ENCODE measurements at places on chromosomes 3 and 15. TPM values are rescaled to one million over a fixed set of nuclear protein-coding genes. Genes with fewer than 3 reads are reported as not detected.

- DNase-seq: no peak
Measured at GRCh38 chr15:61661791-61662190, 398.5 kb downstream of the VPS13C start.

- peak; percentile 44 for DNase-seq
Measured at GRCh38 chr3:128426128-128426921, 40.4 kb downstream of the DNAJB8 start.

DNA sequence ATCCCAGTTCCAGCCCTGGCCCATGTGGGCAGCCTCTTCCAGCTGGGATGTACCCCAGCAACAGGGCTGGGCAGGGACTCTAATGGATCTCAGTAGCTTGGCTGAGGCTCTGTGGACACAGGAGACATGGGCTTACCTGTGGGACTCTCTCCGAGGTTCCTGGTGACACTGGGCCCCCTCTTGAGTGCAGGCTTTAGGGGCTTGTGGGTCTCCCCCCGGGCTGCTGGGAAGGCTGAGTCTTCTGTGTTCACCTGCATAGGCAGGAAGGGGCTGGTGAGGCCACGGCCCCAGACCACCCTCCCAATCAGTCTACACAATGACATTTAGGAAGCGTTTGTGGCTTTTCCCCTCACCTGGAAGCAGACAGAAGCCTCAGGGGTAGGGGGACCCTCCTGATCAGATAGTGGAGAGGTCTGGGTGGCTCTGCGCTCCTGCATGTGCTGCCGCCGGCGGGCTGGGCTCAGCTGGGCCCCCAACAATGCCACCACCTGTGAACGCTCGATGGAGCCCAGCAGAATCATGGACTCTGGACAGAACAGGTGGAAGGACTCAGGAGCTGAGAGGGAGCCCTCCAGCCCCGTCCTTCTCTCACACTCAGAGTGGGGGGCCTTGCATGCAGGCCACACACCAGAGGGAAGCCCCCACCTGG is 8.4 kb downstream of the CLCN2 start:
- DNase-seq: no peak

DNA sequence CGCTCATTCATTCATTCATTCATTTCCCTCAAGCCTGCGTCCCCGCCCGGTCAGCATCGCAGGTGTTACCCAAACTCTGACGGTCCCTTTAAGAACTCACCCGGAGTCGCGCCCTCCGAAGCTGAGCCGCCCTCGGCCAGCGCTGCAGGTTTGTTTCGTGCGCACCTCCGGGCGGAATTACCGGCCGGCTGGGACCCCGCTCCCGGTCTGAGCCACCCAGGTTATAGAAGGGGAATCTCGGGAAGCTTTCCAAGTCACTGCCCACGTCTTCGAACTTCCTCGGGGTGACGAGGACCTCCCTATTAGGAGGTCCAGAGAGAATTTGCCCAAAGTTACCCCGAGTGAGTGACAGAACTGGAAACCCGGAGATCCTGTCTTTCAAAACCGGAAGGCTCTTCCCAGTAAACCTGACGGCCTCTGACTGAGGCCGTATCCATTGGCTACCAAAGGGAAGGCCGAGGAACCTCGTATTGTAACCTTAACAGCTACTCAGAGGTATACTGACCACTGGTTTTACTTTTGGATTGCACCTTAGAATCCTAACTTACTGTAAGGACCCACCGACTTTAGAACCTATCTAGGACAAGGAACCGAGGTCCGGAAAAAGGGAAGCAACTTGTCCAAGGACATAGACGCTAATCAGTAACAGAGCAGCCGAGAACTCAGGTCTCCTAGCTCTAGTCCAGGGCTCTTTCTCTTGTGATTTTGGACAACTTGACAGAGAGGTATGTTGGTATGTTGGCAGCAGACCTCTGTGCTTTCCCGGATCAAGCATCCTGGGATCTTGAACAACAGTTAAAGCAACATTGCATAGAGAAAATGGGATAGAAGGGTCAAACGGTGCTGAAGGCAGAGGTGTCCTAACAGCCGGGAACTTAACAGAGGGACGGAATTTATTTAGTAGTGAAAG is 788 bp upstream of the DLG1 start:
- peak; percentile 30 for DNase-seq

GRCh38 chr3:156751461-156752025 is 74.6 kb upstream of the LEKR1 start:
- no peak for DNase-seq

DNA sequence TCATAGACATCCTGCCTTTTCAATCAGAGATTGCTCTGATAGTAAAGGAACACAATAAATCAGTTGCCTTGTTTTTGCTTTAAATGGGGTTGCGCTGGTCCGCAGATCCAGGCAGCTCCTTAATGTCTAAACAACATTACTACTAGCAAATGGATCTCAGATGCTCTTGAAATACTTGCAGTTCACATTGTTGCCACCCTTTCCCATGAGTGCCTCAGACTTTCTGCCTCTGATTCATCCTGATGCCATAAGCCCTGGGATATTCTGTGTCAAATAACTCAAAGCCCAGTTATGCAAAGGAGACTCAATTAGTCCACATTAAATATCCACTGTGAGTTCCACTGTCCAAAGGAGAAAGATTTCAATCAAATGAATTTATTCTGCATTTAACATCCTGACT is 196.7 kb downstream of the PLCH1 start:
- no peak for DNase-seq

DNA sequence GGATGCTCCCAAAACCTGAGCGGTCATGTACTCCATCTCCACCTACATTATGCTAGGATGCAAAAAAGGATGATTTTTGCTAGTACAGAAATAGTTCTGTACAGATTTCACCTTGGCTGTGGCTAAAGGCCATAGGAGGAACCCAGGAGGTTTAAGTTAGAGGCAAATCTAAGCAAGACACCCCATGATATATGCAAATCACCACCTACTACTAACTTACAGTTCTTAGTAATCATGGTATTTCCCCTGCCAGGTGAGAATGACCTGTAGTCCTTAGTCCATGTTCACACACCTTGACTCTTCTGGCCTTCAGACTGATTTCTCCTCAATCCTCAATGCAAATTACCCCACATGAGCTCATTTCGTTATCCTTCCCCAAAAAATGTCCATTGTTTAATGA is 154.2 kb downstream of the IMPG2 start:
- DNase-seq: no peak

DNA sequence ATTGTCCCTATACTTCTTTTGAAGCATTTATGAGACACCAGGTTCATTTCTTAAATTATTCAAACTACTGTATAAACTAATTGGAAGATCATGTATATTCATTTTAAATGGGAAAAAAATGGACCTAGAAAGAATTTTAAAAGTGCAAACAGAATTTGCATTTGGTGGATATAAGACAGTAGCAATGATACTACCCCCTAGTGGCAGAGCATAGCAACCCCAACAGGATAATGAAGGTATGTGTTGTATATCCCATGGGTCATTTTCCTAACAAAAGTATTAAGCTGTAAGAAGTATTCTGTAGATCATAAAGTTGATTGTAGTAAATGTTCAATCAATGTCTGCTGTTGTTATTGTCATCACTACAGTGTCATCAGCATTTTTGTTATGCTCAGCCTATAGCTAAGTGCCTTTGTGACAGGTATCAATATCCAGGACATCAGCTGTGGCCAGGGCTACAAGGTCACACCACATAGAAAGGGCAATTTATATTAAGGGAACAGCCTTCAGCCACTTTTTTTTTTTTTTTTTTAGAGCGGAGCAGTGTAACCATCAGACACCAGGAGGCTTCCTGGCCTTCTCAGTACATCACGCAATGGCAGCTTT is 175.8 kb downstream of the FOXB1 start:
- peak; percentile 42 for DNase-seq

GRCh38 chr3:135739779-135740178 is 225.7 kb upstream of the PPP2R3A start:
- no peak for DNase-seq

- DNase-seq: no peak
Measured at GRCh38 chr15:41987925-41988275, 15.5 kb upstream of the EHD4 start.

GRCh38 chr3:12773710-12774086 is 14.6 kb upstream of the TMEM40 start:
- no peak for DNase-seq

- no peak for DNase-seq
Measured at GRCh38 chr3:24548278-24548677, 53.6 kb upstream of the THRB start.

- DNase-seq: no peak
Measured at GRCh38 chr3:191894406-191894805, 433.4 kb downstream of the PYDC2 start.

GRCh38 chr15:69288531-69289341 is 10.0 kb upstream of the PAQR5 start:
- DNase-seq: no peak

DNA sequence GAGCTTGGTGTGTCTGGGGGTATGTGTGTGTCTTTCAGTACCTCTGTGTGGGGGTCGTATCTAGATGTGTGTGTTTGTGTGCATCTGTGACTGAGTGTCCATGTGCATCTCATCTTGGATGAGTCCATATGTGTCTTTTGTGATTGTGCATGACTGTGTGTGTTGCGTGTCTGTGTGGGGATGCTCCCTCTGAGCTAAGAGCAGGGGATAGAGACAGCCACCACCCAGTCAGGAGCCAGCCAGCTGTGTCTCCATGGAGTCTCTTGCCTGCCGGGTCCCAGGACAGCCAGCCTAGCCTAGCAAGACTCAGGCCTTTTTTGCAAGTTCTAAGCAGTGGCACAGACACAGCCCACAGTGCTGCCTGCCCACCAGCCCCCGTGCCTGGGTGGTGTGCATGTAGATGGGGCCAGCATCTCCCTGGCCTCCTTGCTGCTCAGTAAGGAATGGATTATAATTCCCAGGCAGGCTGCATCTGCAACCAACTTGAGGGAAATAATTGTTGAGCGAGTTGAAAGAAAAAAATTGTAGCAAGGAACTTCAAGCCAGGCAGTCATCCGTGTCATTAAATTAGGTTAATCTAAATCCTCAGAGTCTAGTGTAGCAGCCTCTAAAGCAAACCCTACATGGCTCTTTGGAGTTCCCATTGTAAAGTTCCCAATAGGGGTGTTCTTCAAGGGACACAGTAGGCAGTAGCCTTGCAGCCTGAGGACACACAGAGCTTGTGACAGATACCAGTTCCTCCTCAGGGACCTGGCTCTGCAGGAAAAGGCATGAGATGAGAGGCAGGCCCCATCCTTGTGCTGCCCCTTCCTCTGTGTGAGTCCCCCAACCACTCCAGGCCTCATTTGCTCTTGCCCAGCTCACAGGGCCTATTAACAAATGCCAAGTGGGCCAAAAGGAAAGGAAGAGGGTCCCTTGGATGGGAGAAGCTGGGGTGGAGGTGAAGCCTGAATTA is 35.9 kb upstream of the MRPS22 start:
- DNase-seq: no peak

- DNase-seq: no peak
Measured at GRCh38 chr15:81950841-81951414, 94.9 kb downstream of the MEX3B start.

Gene IMPG2
- 0.37 TPM for total RNA-seq

Gene HACD2
- 24.3 TPM for total RNA-seq

Gene KCNMB3
- 0.60 TPM for total RNA-seq

Gene PCLAF
- 121 TPM for total RNA-seq

DNA sequence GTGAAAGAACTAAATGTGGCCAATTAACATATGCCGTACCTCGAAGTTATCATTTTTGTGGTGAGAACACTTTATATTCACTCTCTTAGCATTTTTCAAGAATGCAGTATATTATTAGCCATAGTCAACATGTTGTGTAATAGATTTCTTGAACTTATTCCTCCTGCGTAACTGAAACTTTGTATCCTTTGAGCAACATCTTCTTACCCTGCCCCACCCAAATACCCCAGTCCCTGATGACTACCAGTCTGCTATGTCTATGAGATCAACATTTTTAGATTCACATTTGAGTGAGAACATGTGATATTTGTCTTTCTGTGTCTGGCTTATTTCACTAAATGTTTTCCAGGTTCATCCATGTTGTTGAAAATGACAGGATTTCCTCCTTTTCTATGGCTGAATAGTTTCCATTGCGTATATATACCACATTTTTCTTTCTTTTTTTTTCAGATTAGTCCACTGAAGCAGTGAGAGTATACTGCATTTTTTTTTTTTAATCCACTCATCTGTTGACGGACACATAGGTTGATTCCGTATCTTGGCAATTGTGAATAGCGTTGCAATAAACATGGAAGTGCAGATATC is 12.7 kb upstream of the KBTBD8 start:
- DNase-seq: no peak

DNA sequence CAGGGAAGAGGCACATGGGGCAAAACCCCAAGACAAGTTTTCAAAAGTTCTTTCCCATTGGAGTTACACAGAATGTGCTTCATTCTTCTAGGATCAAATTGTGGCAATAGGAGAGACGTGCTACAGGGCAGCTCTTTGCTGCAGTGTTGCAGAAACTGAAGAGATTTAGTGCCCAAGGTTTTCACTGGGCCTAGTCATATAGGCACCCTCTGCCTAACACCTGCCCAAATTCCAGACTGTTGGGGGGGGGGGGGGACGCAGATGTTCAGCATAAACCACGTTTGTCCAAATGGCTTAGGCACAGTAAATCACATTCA is 346.8 kb upstream of the ZNF717 start:
- no peak for DNase-seq

Gene ANKRD34C
- total RNA-seq: not detected

GRCh38 chr3:143036557-143036956 is 35.2 kb downstream of the U2SURP start:
- no peak for DNase-seq

- no peak for DNase-seq
Measured at GRCh38 chr3:88189361-88189810, 39.6 kb downstream of the C3orf38 start.

DNA sequence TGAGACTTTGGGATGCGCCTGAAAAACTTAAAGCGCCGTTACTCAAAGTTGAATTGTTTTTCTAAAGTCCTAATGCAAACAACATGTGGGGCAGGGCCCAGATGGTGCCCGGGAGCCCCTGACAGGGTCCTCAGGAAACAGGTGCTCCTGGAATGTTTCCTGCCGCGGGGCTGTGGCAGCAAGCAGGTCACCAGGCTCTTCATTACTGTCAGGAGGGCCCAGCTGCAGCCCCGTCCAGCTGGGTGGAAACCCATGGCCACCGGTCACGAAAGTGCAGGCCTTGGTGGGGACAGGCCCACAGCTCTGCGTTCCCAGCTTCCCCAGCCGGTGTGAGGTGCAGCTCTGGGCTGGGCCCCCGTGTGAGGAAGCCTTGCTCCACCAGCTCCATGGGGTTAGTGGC is 63.9 kb upstream of the GATA2 start:
- no peak for DNase-seq

GRCh38 chr3:53080612-53081205 is 34.8 kb upstream of the SFMBT1 start:
- DNase-seq: no peak

DNA sequence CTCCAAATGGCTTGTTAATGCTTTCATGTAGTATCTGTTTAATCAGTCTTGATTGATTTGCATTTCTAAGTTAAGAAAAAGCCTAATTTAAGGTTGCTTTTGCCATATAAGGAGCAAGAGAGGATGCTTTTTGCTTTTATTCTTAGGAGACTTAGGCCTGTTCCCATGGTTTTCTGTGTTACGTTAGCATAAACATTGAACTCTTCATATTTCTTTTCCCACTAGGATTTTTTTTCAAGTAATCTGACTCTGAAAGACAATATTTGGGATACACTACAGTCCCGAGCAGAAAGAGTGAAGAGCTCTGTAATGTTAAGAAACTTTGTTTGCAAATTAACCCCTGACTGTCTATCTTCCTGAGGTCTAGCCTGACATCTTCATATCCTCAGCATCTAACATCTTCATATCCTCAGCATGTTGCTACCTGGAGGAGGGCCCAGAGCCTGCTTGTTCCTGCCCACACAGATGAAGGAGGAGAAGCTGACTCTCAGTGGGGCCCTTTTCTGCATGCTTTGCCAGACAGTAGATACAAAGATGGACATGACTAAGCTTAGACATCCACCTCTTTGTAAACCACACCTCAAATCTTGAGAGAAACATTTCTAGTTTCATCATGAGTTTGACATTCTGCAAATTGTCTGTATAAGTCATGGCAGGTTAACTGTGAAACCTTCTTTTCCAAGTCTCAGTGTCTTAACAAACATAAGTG is 86.2 kb upstream of the COL6A5 start:
- DNase-seq: no peak
